ENCODE measurements at places on chromosomes 5 and 9.

- no peak for DNase-seq
Measured at GRCh38 chr9:121581786-121582600, 69.4 kb upstream of the DAB2IP start.

DNA sequence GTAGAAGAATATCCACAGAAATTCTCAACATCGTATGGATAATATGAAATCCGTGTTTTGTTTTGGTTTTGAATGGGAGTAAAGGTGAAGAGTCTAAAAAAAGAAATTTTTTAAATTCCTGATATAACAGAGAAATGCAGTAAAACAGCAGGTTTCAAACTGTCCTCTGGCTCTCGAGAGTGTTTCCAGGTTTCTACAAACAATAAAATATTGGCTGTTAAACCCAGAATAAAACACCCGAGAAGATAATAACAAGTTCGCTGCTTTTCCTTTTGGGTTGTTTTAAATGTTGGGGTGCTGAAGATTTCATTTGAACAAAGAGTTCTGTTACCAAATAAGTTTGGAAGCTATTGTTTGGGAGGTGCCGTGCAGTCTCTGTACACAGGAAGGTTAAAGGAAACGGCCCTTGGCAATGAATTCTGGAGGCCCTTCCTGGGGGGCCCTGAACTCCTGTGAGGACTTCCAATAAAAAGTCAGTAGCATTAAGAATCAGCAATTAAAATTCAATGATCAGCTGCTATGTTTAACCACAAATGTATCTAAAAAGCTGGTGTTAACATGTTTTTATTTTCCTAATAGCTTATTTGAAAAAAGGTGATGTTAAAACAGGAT is 215.8 kb downstream of the TSSK1B start:
- no peak for DNase-seq

GRCh38 chr5:147309621-147310020 is 74.8 kb downstream of the STK32A start:
- no peak for DNase-seq

GRCh38 chr9:34380511-34381315 is 4.0 kb upstream of the MYORG start:
- peak; percentile 60 for DNase-seq

DNA sequence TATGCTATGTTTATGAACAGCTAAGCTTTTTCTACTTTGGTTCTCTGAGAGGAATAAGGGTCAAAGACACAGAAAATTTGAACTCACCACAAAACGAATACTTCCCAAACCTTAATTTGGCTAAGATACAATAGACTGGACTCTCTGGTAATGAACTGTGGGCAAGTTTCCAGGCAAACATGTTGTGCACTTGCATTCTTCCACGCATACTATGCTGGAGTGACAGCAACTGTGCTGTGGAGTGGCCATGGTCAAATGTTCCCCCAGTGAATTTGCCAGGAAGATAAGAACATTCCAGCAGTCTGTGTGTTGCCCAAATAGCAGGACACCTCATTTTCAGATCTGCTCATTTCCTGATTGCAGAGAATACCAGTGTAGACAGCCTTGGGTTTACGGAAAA is 275.3 kb upstream of the IL12B start:
- DNase-seq: no peak

- DNase-seq: no peak
Measured at GRCh38 chr9:135240222-135240621, 152.8 kb downstream of the OLFM1 start.

GRCh38 chr5:143676802-143677201 is 135.2 kb upstream of the HMHB1 start:
- no peak for DNase-seq

- no peak for DNase-seq
Measured at GRCh38 chr5:119304439-119305211, 51.2 kb upstream of the TNFAIP8 start.

- no peak for DNase-seq
Measured at GRCh38 chr5:177350776-177351391, 584 bp downstream of the LMAN2 start.

Measured in stimulated activated CD8-positive, alpha-beta memory T cell treated with anti-CD3 and anti-CD28 coated beads, Interleukin-2, amount 100 ng/mL, for 1 hour (primary cell).